SK-N-SH (cell line): ENCODE measurements at places on chromosomes 12 and 14. TPM values are rescaled to one million over a fixed set of nuclear protein-coding genes. Genes with fewer than 3 reads are reported as not detected.

DNA sequence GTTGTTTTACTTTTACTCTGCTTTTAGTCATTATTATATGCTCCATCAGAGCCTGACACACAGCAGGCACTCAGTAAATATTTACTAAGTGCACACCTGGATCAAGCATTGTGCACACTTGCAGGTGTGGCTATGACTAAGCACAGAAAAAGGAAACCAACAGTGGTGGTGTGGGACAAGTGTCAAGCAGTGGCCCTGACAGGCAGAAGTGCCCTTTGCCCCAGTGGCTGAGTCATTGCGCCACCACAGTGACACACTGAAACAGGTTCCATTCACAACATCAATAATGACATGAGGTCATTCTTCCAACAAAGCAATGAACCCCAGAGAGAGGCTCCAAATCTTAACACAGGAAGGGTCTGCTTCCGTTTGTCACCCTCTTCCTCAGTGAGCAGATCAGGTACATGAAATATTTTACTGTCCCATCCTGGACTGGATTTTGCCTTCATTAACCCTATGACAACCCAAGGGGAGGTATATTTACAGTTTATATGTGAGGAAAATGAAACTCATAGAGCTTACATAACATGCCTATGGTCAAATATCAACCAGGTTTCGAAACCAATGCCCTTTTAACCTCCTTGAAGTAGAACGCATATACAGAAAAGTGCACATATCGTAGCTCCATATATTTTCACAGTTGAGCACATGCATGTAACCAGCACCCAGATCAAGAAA, 82.6 kb upstream of the GTF2A1 start:
- H3K27ac ChIP-seq: no peak overlapping the region
- no peak overlapping the region for H3K4me3 ChIP-seq
- H3K27me3 ChIP-seq: no peaks in the 10 kb centered on the region
- no peak for DNase-seq
- H3K4me1 ChIP-seq: no peaks in the 10 kb centered on the region

The HOXC12 gene
- not detected in 2 replicates for polyA plus RNA-seq

DNA sequence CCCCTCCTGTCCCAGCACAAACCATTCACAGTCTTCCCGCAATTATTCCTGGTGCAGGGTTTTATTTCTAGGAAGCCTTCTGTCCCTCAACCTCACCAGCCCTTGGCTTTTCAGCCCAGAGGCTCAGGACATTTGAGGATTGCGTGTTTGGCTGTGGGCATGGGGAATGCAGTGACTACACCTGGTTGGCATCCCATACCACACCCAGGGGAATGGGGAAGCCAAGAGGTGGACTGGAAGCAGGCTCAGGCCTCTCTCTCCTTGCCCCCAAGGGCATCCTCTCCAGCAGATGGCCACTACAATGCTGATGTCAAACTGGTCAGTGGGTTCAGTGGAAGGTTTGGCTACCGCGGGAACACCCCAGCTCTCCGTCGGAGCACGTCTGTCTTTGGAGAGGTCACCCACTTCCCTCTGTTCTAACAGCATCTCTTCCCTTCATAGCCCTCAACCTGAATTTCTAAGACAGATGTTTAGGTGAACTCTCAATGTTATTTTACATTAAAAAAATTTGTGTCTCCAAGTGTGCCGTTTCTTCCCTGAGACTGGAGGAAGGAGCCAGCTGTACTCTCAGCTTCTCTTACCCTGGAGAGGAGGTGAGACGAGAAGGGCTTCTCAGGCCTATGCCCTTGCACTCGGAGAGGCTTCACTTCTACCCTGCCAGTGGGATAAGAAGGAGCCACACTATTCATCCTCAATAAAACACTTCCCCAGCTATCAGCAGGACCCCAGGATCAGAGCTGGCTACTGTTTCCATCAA, 35.5 kb downstream of the DCAF4 start:
- peaks cover 6% of the 10 kb centered on the region for H3K36me3 ChIP-seq
- no peak for DNase-seq
- no peak overlapping the region for H3K4me3 ChIP-seq
- H3K27ac ChIP-seq: no peak overlapping the region
- no peaks in the 10 kb centered on the region for H3K27me3 ChIP-seq

- no peaks in the 10 kb centered on the region for H3K27me3 ChIP-seq
- no peak overlapping the region for H3K4me3 ChIP-seq
- no peak overlapping the region for H3K27ac ChIP-seq
- H3K4me1 ChIP-seq: no peaks in the 10 kb centered on the region
Measured at GRCh38 chr14:87387806-87388205, 605.2 kb downstream of the GALC start.

The KRT6A gene
- not detected in 2 replicates for polyA plus RNA-seq

DNA sequence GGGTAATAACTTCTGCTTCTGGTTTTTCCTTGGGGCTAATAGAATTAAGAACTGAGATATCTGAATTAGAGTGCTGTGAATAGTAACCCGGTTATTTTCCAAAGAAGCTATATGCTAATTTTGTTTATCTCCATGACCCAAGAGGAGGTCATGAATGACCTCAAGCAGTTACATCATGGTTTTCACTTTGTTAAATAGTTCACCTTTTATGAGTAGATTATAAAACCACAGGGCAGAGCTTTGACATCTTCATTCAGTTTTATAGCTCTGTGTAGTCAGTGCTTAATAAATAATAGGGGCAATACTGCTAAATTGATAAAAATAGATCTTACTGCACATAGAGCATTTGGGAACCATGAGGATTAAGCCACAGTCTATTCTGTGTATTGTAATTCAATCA, 462.2 kb downstream of the LRIG3 start:
- H3K4me3 ChIP-seq: no peak overlapping the region
- no peaks in the 10 kb centered on the region for H3K4me1 ChIP-seq
- DNase-seq: no peak
- no peak overlapping the region for H3K27ac ChIP-seq
- H3K27me3 ChIP-seq: no peaks in the 10 kb centered on the region

The CACNA1C gene
- 1.5 and 1.6 TPM in 2 replicates for polyA plus RNA-seq

DNA sequence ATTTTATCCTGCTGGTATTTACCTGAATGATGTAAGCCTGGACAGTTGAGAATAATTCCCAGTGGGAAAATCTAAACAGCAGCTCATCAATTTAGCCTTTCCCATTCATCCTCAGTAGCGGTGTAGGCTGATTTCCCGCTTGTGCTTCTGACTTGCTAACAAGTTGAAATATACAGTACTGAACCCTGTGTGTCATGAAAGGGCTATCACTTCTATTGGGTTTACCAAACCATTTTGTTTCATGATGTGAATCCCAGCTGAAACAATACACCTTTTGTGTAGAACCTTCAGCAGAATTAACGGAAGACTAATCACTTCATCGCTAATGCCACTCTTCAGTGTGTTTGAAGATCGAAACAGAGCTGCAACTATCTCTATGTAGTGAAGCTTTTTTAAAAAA, 88.4 kb downstream of the POLR3B start:
- no peak overlapping the region for H3K4me3 ChIP-seq
- peaks cover 33% of the 10 kb centered on the region for H3K36me3 ChIP-seq
- no peak overlapping the region for H3K27ac ChIP-seq
- H3K27me3 ChIP-seq: no peaks in the 10 kb centered on the region
- DNase-seq: no peak
